ENCODE measurements at places on chromosomes 11 and 22. TPM values are rescaled to one million over a fixed set of nuclear protein-coding genes. Genes with fewer than 3 reads are reported as not detected.
A peak's percentile ranks its signal among the peaks of the same experiment; 100 is the strongest.

- DNase-seq: no peak
- H3K36me3 ChIP-seq: no peaks in the 10 kb centered on the region
- H3K4me1 ChIP-seq: peaks cover 26% of the 10 kb centered on the region
Observed at GRCh38 chr11:34481307-34481706, 32.3 kb downstream of the ELF5 start.

GRCh38 chr22:25797498-25798290 is 55.7 kb downstream of the MYO18B start:
- DNase-seq: no peak
- no peak overlapping the region for H3K4me3 ChIP-seq
- no peaks in the 10 kb centered on the region for H3K36me3 ChIP-seq
- no peak overlapping the region for H3K27ac ChIP-seq
- peaks cover 3% of the 10 kb centered on the region for H3K27me3 ChIP-seq
- H3K4me1 ChIP-seq: no peaks in the 10 kb centered on the region

- no peak overlapping the region for H3K4me3 ChIP-seq
- no peaks in the 10 kb centered on the region for H3K4me1 ChIP-seq
- H3K27me3 ChIP-seq: peaks cover 2% of the 10 kb centered on the region
- no peaks in the 10 kb centered on the region for H3K36me3 ChIP-seq
- H3K27ac ChIP-seq: no peak overlapping the region
- no peak for DNase-seq
Observed at GRCh38 chr11:76629116-76629852, 41.3 kb downstream of the LRRC32 start.

DNA sequence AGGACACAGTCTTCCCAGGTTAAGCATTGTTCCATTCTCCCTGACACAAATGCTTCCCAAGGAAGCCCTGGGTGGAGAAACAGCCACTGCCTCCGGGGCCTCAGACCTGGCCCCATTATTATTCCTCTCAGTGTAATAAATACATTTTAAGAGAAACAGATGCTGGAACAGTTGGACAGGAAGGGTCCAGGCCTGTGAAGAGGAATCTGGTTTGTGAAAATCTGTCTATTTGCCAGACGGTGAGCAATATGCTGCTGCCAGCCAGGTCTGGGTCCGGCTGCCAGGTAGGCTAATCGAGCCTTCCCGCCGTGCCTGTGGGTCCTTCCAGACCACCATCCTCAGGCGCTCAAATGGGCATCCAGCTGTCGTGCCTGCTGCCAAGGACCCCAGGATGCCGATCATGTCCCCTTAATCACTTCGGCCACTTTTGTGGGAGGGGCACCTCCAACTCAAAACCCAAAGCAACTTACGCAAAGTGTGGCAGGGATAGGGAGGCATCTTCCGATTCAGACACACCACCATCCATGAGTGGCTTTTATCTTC is 528.4 kb downstream of the MIAT start:
- no peak overlapping the region for H3K4me3 ChIP-seq
- H3K36me3 ChIP-seq: no peaks in the 10 kb centered on the region
- no peak for DNase-seq
- H3K27ac ChIP-seq: no peak overlapping the region
- H3K27me3 ChIP-seq: 0 out of 2 replicates have a peak, but pooled peaks cover 2% of the 10 kb centered on the region

DNA sequence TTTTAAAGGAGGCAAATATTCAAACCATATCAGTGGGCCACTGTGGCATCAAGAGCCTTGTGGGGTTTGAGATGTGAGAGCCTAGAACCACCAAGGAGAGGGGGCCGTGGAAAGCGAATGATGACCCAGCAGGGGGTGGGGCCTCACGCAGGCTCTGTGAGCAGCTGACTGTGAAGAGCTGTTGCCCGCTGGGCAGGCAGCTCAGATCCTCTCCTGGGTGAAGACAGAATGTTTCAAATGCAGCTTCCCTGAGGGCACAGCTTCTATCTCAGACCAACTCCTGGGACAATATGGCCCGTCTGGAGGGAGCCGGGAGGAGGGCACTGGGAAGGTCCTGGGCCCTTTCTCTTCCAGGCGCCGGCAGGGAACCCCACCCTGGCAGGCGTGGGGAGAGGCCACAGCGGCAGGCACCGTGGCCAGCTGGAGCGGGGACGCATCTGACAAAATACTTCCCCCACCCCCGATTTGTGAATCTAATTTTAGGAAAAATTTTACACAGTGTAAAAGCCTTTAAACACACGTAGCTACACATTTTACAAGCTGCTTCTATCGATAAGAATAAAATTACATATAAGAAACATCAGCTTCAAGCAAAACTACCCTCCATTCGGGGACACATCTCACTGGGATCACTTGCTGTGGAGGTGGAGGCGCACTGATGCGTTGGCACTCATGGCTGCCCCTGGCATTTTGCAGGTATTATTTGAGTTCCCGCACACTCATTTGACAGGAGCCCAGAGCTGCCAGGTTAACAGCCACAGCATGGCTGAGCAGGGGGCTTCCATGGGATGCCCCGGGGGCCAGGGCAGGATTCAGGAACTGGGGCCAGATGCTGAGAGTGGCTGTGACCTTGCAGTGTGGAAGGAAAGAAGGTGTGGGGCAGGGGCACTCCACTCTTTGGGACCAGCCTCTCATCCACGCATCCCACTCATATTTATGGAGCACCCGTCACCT is 40.3 kb downstream of the PARVG start:
- H3K4me1 ChIP-seq: no peaks in the 10 kb centered on the region
- no peak for DNase-seq
- no peak overlapping the region for H3K4me3 ChIP-seq
- no peaks in the 10 kb centered on the region for H3K36me3 ChIP-seq

DNA sequence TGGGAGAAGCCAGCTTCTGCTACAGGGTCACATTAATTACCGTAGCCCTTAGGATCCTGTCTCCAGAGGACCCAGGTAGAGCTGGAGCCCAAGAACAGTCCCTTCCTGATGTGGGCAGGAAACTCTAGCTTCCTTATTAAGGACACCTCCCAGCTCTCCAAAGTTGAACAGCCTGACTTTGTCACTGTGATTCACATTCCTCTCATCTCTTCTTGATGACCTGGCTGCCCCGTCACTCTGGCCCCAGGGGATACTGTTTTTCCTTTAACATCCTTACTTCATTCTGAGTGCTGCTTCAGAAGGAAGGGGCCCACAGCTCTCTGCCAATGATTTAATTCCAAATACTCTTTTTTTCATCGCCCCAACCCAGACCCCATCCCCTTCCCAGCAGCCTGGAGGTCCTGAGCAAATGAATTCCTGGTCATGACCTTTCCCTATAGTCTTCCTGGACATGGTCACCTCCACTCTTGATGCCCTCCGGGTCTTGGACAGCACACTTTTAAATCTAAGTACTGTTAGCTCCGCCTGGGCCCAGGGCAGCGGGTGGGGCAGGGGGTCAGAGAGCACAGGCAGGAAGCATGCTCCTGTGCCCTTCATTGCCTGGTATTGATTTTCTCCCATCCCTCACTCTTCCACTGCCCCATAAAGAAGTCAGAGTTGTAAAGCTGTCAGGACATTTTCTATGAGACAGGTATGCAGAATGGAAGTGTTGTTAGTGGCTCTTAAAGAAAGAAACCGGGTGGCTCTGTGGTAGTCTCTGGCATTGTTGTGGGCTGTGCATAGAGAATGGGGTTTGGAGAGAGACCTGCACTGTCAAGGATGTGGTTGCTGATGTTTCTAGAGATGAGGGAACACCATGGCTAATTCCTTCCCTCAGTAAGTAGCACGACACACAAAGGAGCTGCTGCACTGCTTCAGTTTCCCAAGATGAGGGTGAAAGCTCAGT is 22.3 kb upstream of the SPON1 start:
- no peak overlapping the region for H3K4me3 ChIP-seq
- H3K27ac ChIP-seq: no peak overlapping the region
- no peak for DNase-seq
- H3K36me3 ChIP-seq: no peaks in the 10 kb centered on the region
- no peaks in the 10 kb centered on the region for H3K27me3 ChIP-seq

GRCh38 chr11:118281284-118281683 is 17.2 kb upstream of the MPZL2 start:
- H3K27ac ChIP-seq: no peak overlapping the region
- H3K4me3 ChIP-seq: no peak overlapping the region
- H3K36me3 ChIP-seq: no peaks in the 10 kb centered on the region

DNA sequence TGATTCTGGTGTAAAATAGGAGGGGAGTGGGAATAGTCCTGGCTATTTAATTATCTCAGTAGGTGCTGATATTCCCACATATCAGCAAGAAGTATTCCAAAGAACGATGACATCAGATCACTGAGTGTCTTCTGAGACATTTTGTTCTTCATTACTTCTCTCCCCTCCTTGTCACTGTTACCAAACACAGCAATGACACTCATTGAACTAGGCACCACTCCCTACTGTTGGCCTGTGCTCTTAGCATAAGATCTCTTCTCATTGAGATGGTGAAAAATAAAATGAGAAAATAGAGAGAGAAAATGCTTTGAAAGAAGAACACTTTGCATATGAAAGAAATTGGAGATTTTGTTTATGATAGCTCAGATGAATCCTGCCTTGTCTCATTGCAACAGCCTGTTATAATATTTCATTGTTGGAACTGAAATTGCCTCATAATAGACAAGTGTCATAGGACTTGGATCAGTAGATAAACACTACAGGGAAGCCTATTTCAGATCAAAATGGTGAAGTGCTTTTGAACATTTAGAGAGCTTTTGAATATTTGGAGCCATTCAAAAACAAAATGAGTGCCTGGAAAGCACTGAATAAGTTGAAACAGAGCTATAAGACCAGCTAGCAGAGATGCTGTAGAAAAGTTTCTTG is 11.3 kb upstream of the ETS1 start:
- no peaks in the 10 kb centered on the region for H3K36me3 ChIP-seq
- H3K4me1 ChIP-seq: no peaks in the 10 kb centered on the region
- H3K27ac ChIP-seq: no peak overlapping the region
- H3K4me3 ChIP-seq: no peak overlapping the region
- no peak for DNase-seq

- no peaks in the 10 kb centered on the region for H3K4me1 ChIP-seq
- no peak overlapping the region for H3K4me3 ChIP-seq
- H3K27ac ChIP-seq: no peak overlapping the region
- no peaks in the 10 kb centered on the region for H3K36me3 ChIP-seq
- no peak for DNase-seq
Observed at GRCh38 chr22:21076912-21077625, 31.3 kb downstream of the LRRC74B start.

GRCh38 chr11:2462543-2462985 is 17.8 kb downstream of the KCNQ1 start:
- no peak overlapping the region for H3K27ac ChIP-seq
- no peak overlapping the region for H3K4me3 ChIP-seq
- H3K27me3 ChIP-seq: peaks cover 87% of the 10 kb centered on the region
- H3K36me3 ChIP-seq: no peaks in the 10 kb centered on the region

GRCh38 chr11:31809541-31809856 is 1.6 kb downstream of the PAX6 start:
- no peaks in the 10 kb centered on the region for H3K36me3 ChIP-seq
- peaks cover 45% of the 10 kb centered on the region for H3K4me1 ChIP-seq
- DNase-seq: no peak
- no peak overlapping the region for H3K27ac ChIP-seq
- no peak overlapping the region for H3K4me3 ChIP-seq

- no peak overlapping the region for H3K4me3 ChIP-seq
- no peaks in the 10 kb centered on the region for H3K36me3 ChIP-seq
- no peak overlapping the region for H3K27ac ChIP-seq
- no peaks in the 10 kb centered on the region for H3K4me1 ChIP-seq
Observed at GRCh38 chr11:70547821-70548670, 149.7 kb downstream of the CTTN start.

GRCh38 chr11:15629690-15630321 is 515.1 kb downstream of the INSC start:
- no peak overlapping the region for H3K4me3 ChIP-seq
- no peaks in the 10 kb centered on the region for H3K36me3 ChIP-seq
- peak; percentile 16 for DNase-seq
- H3K27ac ChIP-seq: no peak overlapping the region
- H3K4me1 ChIP-seq: no peaks in the 10 kb centered on the region

DNA sequence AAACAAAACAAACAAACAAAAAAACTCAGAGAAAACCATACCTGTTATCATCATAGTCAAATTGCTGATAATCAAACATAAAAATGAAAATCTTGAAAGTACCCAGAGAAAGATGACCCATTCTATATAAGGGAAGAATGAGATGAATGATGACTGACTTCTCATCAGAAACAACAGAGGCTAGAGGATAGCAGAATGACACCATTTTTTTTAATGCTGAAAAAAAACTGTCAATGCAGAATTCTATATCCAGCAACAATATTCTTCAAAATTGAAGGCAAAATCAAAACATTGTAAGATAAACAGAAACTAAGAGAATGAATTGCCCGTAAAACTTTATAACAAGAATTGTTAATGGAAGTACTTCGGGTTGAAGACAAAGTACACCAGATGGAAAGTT is 122.1 kb downstream of the ENTHD1 start:
- H3K36me3 ChIP-seq: no peaks in the 10 kb centered on the region
- no peak overlapping the region for H3K27ac ChIP-seq
- no peak for DNase-seq
- H3K4me1 ChIP-seq: no peaks in the 10 kb centered on the region
- H3K27me3 ChIP-seq: no peaks in the 10 kb centered on the region

GRCh38 chr22:31092161-31092560 is 11.0 kb downstream of the SMTN start:
- H3K4me3 ChIP-seq: no peak overlapping the region
- H3K36me3 ChIP-seq: peaks cover 67% of the 10 kb centered on the region
- H3K27ac ChIP-seq: no peak overlapping the region

DNA sequence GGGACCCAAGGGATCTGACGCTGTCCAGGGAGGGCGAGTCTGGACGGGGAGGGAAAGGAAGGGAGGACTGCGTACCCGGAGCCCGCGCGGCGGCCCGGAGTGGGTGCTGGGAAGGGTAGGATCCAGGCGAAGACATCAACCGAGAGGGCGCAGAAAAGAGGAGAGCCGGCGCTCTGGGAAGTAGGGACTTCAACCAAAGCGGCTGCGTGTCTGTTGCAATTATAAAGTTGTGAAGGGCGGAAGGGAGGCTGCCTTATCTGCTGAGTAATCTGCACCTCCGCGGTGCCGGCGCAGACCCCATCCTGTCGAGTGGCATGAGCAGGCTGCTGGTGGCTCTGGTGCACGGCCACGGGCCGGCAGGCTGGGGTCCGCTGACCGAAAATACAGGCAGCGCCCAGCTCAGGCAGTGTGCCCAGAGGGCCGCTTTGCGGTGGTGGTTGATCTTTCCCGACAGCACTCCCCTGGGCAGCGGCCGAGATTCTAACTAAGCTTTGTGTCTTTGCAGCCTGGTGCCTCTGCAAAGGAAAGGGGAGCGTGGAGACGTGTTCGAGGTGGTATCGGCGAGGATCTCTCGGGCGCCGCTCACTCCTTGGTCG is 978 bp downstream of the C11orf87 start:
- H3K36me3 ChIP-seq: no peaks in the 10 kb centered on the region
- H3K4me1 ChIP-seq: no peaks in the 10 kb centered on the region
- no peak for DNase-seq
- no peak overlapping the region for H3K27ac ChIP-seq
- no peaks in the 10 kb centered on the region for H3K27me3 ChIP-seq

GRCh38 chr11:61971248-61972111 is 4.0 kb upstream of the FTH1 start:
- peak; percentile 99 for DNase-seq
- H3K4me1 ChIP-seq: peaks cover 79% of the 10 kb centered on the region
- H3K27ac ChIP-seq: peak overlapping the region; percentile 100

Gene PTPN5
- not detected for total RNA-seq

Gene STK33
- 12.6 TPM for total RNA-seq

Gene JAM3
- 2.8 TPM for total RNA-seq

Gene TMEM191C
- total RNA-seq: 1.2 TPM

Gene ZNF280A
- 2.9 TPM for total RNA-seq

Gene DCDC1
- 0.27 TPM for total RNA-seq

Gene OR52H1
- not detected for total RNA-seq

Gene LINC01488
- total RNA-seq: 0.14 TPM

Gene NNMT
- not detected for total RNA-seq

Gene SIRT3
- 12.9 TPM for total RNA-seq
